ENCODE measurements at places on chromosomes 3 and 15. TPM values are rescaled to one million over a fixed set of nuclear protein-coding genes. Genes with fewer than 3 reads are reported as not detected.
A peak's percentile ranks its signal among the peaks of the same experiment; 100 is the strongest.

DNA sequence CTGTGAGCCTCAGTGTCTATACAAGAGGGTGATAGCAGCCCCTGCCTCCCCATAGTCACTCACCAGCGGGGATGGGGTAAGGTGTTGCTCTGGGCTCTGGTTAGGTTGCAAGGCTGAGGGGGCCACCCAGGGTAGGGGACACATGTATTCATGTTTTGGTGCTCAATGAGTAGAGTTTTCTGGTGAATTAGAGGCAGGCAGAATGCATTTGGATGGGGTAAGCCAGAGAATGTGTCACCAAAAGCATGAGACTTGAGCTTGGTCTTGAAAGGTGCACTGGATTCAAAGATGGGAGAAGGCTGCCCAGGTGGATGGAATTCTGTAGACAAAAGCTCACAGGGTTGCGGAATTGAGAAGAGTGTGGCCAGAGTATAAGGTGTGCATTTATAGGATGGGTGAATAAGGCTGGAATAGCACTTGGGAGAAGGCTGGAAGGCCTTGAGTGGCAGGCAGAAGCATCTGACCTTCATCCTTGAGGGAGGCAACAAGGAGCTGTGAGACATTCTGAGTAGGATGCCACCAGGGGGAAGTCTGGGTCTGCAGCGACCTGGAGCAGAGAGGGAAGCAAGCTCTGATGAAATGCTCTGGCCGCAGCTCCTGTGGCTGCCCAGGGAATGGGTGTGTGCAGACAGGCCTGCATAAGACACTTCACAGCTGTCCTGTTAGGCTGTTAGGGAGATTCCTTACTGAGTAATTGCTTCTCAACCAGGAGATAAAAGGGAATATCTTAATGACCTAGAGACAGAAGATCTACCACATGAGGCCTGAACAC, 149.6 kb downstream of the CHDH start:
- no peak for DNase-seq

DNA sequence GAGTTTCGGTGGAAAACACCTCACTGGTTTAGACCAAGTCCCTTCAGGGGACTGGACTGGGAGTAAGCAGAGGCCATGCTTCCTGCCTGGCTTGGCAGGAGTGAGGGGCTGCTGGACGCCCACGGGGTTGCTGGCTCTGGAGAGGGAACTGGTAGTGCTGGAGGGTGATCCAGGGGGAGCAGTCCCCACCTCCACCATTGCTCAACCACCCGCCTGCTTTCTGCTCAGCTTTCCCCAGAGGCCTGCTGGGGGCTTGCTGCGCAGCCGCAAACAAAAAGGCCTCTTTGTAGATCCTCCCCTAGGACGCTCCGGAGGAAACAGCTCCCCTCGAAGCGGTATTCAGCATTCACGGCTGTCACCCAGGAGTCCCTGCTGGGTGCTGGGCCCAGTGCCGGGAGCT, 33.5 kb downstream of the EBLN2 start:
- no peak for DNase-seq

The TUSC7 gene
- not detected for total RNA-seq

DNA sequence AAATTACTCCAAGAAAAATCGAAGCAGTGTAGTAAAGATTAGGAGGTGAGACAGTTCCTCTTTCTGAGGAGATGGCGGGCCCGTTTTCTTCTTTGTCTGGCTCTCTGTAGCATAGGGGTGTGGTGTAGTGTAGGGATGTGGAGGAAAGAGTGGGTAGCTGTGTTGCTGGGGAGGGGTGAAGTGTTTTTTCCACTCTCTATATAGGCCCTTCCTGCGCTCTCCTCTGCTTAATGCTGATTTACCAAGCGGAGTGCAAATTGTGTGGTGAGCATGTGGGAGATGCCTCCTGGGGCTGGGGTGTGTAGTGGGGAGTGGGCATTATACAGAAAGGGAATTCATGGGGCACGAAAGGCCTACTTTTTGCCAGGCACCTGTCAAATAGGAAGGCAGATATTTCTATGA, 94.9 kb downstream of the ST6GAL1 start:
- no peak for DNase-seq

The ZBTB47 gene
- 3.8 TPM for total RNA-seq

GRCh38 chr15:62503451-62503850, 338.4 kb upstream of the C2CD4B start:
- DNase-seq, result no peak

The IL1RAP gene
- 12.1 TPM for total RNA-seq

DNA sequence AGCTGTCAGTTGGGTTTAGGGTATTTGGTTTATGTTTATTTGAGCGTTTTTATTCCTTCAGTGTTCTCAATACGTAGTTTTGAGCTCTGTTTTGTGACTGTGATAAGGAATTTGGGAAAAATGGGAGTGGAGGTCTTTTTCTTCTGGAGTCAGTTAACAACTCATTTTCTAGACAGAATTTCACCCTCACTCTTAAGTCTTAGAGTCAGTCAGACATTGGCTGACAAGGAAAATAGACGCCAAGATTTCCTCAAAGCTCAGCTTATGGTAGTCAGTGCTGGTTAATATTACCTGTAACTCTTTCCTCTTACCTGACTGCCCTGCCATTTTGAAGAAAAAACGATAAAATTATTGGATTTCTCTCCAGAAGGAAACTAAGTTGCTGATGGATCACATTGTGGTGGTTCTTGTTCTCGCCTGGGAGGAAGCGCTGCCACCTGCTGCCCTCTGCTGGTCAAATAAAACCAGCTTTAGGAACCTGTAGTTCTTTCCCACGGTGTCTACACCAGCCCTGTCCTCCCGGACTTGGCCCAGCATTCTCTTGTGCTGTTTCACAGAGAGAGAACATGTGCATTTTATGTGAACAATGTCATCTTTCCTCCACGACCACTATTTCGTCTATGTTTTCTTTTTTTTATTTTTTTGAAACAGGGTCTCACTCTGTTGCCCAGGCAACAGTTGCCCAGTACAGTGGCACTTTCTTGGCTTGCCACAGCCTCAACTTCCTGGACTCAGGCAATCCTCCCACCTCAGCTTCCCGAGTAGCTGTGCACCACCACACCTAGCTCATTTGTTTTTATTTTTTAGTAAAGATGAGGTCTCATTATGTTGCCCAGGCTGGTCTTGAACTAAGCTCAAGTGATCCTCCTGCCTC, 41.4 kb upstream of the UMPS start:
- DNase-seq, result peak; percentile 76

The SPINK8 gene
- total RNA-seq, result not detected

The GTF2E1 gene
- 22.4 TPM for total RNA-seq

- DNase-seq, result no peak
Measured at GRCh38 chr3:116254541-116254940, 190.7 kb downstream of the LSAMP start.

- no peak for DNase-seq
Measured at GRCh38 chr15:91219206-91219605, 119.1 kb downstream of the SV2B start.

The IGSF10 gene
- total RNA-seq, result under 0.01 TPM

DNA sequence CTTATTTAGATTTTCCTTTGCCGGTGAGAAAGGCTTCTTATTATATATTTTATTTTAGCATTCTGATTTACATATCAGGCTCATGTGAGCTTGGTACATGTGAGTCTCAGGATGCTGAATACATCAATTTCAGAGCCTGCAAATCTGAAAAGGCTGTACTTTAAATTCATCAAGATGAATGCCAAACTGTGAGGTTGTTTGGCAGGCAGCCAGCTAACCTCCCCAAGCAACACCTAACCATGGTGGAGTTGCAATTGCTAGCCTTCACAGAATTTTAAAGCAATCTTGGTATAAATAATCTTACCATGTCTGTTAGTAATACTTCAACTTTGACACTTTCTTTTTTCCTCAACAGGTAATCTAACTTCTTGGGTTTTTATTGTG, 252.5 kb downstream of the CDIN1 start:
- no peak for DNase-seq

The CHSY1 gene
- total RNA-seq, result 22.5 TPM

GRCh38 chr3:5678844-5679243, 491.3 kb downstream of the EDEM1 start:
- DNase-seq, result no peak

- no peak for DNase-seq
Measured at GRCh38 chr3:50179710-50180109, 11.7 kb upstream of the GNAT1 start.

The KBTBD13 gene
- not detected for total RNA-seq

The EOMES gene
- total RNA-seq, result not detected

DNA sequence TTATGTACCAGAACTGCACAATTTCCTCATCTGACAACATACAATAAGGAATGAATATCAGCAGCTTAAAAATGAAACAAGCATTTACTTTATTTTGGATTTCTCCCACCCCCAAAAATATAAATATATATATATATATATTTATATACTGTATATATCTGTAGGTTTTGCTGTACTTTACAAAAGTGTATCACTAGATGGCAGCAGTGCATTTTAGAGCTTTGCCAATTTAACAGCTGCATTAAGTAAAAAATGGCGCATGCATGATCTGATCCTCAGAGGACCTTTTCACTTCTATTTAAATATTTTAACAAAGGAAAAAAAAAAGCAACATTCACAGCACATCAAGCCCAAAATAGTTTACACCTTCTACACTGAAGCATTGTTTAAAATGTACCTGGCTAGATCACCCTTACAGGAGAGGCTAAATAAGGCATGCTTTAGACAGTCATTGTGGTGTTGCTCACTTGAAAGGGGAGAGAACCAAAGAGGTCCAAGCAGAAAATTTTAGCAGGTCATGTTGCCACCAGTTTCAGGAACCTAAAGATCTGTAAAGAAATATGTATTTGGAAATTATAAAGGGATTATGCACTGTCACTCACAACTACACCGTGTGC, 72.6 kb downstream of the NPTN start:
- peak; percentile 45 for DNase-seq

DNA sequence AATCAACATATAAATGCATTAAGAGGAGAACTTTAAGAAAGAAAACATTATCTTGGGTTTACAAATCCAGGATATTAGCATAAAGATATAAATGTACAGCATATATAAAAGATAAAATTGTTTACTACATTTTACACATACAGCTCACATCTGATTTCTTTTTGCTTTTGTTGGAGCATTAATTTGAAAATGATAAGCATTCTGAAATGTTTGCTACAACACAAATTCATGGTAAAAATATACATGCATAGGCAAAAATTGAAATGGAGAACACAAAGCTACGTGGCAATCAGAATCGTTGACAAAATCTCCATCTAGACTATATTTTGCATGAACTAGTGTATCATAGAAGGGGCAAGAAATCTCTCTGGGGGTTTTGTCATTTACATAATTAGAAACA, 159.1 kb downstream of the TIGIT start:
- no peak for DNase-seq

DNA sequence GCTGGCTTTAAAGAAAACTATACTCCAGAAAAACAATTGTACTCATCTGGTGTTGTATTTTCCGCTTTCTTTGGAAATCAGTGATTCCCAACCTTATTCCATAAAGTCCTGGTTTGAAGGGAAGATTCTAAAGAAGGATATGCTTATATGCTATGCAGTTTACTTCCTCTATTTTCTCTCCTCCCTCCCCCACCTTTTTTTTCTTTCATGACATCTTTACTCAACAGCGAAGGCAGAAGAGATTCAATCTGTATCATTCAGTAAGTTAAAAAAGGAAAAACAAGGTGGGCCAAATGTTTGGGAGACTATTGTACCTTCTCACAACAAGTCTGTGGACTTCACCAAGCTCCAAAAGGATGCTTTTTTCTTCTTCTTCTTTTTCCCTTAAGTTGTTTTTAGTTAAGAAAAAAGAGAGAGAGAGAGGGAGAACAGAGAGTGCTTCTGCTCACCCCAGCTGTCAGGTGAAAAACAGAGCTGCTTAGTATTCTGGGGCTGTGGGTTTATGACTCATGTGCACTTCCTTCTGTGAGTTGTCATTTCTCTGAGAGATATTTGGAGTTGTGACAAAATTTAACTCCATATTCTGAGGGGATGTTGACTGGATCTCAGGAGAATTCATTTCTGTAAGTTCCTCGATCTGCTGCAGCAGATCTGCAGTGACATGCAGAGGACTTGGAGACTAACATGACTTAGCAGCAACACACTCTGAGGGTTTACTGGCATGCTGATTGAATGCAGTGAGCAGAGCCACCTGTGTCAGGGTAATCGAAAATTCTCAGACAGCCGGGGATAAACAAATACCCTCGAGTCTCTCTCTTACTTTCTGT, 70.7 kb downstream of the SSR3 start:
- peak; percentile 67 for DNase-seq

DNA sequence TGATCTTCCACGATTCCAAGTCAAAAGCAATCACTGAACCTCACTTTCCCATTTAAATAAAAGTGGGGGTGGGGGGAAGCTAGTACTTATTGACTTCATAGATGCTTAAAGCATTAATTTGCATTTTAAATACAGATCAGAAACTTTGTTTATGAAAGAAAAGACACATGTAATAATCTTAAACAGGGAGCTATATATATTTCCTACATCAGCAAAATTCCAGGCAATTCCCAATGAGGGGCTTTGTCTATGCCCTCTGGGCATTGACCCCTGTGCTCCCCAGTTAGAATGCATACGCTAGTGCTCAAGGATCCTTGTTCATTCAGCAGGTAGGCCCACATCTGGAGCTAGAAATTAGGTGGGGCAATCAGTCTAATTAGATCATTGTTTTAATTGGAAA, 20.0 kb downstream of the SERPINI2 start:
- no peak for DNase-seq

DNA sequence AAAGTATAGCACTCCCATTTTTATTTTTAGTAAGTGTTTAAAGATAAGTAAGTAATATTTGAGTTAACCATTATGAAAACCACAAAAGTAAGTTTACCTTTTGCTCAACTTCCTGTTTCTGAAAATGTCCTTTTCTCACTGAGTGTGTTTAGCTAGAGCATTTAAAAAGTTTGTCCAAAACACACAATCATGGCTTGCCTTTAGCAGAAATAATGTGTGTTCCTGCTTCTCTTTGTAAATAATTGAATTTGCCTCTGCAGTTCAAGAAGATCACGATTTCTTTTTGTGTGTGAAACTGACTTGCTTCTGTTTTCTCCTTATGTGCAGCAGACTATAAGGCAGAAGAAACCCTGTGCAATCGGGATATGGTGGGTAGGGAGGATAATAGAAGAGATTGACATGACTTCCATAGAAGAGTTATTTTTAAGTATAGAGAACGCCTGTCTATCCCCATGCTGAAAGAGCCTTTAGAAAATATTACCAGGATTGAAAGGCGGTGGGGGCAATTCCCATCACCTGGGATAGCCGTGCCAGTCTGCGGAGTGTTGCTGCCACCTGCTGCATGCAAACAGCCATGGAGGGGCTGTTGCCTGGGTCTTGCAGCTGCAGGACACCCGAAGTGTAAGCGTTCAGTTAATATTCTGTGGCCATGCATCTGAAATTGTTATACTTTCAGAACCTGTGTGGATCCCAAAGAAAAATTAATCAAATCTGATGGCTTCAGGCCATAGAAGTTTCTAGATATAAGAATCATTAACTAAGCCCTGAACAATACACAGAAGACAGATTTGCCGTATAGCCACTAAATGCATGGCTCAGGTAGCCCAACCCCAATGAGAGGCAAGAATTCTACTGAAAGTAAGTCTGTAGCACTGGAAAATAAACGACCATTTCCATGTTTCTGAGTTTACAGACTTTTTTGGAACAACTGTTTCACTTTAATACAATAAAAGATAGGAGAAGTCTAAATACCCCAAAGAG, 2.4 kb upstream of the CD96 start:
- peak; percentile 71 for DNase-seq

GRCh38 chr3:193894121-193894863, 241.7 kb upstream of the HES1 start:
- DNase-seq, result no peak

GRCh38 chr15:61916104-61916503, 144.1 kb downstream of the VPS13C start:
- no peak for DNase-seq

- DNase-seq, result no peak
Measured at GRCh38 chr3:127393131-127393820, 105.4 kb upstream of the PRR20G start.

The DNAJC13 gene
- 31.8 TPM for total RNA-seq

The LSAMP gene
- total RNA-seq, result 5.9 TPM

All from H4 (cell line).